Activated naive CD8-positive, alpha-beta T cell treated with anti-CD3 and anti-CD28 coated beads, Interleukin-2, amount 50 U/mL, for 24 hours (primary cell): ENCODE measurements at places on chromosomes 4 and X.

GRCh38 chrX:131763674-131764073 lies 219.8 kb downstream of the OR13H1 start:
- DNase-seq = no peak

- no peak for DNase-seq
Measured at GRCh38 chrX:44785652-44786051, 58.2 kb upstream of the DUSP21 start.

DNA sequence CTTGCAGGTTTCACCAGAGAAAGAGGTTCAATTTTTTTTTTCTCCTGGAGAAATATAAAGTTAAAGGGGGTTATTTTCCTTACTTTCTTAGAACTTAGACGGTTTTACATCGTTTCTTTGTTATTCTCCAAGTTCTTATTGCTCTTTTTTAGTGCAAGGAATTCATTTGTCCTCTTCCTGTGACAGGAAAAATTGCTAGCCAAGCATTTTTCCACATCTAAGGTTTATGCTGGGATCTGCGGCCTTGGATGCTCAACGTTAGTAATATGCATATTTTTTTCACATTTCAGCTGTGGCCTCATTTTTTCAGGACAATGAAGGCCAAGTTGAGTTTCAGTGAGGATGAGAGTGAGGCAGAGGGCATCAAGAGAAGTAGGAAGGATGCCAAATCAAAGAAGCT lies 948.9 kb downstream of the PCDH19 start:
- no peak for DNase-seq

- DNase-seq = no peak
Measured at GRCh38 chr4:42197341-42197740, 44.9 kb upstream of the BEND4 start.

- DNase-seq = peak; percentile 4
Measured at GRCh38 chr4:53748328-53748772, 157.1 kb upstream of the LNX1 start.

DNA sequence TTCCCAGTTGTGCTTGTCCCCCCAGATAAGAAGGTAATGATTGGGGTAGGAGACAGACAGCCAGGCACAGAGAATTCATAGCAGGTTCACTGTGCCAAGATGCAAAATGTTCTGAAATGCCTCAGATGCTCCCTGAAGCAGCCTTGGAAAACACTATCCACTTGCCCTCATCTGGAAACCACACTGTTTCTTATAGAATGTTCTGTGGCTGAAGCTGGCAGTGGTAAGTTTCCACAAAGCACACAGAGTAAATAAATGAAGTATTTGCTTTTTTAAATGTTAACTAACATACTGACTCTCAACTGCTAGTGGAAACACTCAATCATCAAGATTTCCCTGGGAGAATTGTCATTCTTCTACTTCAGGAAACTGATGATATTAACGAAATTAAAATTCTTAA lies 311.4 kb downstream of the PRDM5 start:
- DNase-seq = no peak

DNA sequence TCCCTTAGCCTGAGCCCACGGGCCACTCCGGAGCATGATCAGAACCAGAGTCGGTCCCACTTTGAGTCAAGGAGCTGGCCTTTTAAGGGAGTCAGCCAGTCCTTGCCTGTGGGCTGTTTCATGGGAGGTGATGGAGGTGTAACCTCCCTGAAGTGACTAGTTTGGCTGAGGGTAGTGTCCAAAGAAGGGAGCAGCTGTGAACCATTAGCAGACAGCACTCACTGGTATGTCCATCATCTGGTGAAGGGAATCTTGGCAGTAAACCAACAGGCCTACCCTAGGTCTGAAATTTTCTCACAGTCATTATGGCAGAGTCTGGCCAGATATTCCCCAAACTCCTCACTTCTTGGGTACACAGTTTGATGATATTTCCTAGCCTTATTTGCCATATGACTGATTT lies 12.3 kb upstream of the REPS2 start:
- no peak for DNase-seq

DNA sequence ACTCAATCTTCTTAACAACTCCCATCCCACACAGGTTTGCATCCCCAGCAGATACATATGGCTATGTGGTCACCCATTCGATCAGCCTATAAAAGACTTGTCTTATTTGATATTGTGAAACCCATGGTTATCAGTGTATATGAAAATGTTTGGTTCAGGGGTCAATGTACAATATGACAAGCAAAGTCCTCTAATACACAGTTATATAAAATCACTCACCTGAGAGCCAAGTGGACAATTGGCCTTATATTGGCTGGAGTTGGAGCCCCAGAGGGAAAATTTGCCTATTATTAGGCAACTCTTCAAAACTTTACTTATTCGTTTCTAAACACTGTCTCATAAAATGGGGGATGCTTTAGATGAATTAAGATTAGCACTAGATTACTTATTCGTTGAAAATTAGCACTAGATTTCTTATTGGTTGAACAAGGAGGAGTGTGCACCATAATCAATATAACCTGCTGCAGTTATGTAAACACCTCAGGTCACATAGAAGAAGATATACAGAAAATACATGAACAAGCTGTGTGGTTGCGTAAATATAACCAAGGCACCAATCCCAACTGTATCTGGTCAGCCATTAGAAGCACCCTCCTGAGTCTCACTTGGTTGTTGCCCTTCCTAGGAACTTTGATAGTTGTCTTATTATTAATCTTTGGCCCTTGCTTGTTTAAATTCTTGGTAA lies 10.7 kb upstream of the ADH4 start:
- DNase-seq = no peak

DNA sequence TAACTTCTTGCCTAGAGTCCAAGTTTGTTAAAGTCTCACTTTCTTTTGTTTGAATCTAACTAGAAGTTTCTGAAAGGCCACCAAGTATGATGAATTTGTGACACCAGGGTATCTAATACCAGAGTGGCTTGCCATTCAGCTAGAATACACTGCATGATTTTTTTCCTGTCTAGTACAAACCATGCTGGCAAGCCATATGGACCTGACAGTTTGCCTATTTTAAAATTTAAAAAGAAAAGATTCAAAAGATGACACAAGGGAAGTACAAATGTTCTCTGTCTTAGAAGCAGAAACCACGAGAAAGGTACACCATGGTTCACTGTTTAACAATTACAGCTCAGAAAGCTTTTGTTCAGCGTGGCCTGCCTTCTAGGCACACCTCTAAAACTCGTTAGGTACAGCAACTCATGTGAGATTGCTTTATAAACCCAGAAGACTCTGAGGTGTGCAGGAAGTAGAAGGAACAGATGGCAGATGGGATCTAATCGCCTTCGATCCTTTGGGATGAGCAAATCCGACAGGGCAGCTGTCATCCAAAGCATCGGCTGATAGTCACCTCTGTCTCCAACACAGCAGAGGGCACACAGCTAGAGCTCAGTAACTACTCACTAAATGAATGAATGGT lies 35.4 kb upstream of the CENPU start:
- DNase-seq = no peak

GRCh38 chr4:106444557-106444956 lies 76.0 kb upstream of the GIMD1 start:
- no peak for DNase-seq

- no peak for DNase-seq
Measured at GRCh38 chr4:127732623-127733328, 2.6 kb downstream of the SLC25A31 start.

- DNase-seq = no peak
Measured at GRCh38 chr4:19472666-19473065, 779.0 kb upstream of the SLIT2 start.

- peak; percentile 64 for DNase-seq
Measured at GRCh38 chr4:124712372-124713184, at the start of gene ANKRD50. ANKRD50 (minus strand) TSS chr4:124712732; CDS start chr4:124710511, 2,221 bp downstream.

DNA sequence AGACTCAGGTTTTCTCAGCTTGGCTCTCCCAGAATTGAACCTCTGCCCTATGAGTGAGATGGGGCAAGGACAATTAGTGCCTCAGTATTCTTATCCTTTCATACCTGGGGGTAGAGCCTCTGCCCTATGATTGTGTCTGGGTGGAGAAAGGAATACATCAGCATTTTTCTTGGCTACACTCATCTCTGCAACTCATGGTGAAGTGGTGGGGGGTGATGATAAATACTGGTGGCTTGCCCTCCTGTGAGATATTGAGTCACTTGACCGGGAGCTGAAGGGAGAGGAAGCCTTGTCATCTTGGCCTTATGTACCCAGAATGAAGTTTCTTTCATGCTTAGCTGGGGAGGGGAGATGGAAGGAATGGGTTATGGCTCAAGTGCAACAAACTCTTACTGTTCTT lies 71.3 kb upstream of the ENOX2 start:
- DNase-seq = no peak

- DNase-seq = no peak
Measured at GRCh38 chr4:17616283-17616682, 1.8 kb downstream of the MED28 start.

GRCh38 chr4:39305912-39306677 lies 60.1 kb downstream of the RFC1 start:
- DNase-seq = no peak

- no peak for DNase-seq
Measured at GRCh38 chrX:133448512-133449076, 33.3 kb upstream of the GPC4 start.

- DNase-seq = peak; percentile 93
Measured at GRCh38 chr4:1746265-1746691, 25.0 kb downstream of the TACC3 start.

- DNase-seq = no peak
Measured at GRCh38 chrX:11111947-11112346, 815 bp downstream of the HCCS start.

DNA sequence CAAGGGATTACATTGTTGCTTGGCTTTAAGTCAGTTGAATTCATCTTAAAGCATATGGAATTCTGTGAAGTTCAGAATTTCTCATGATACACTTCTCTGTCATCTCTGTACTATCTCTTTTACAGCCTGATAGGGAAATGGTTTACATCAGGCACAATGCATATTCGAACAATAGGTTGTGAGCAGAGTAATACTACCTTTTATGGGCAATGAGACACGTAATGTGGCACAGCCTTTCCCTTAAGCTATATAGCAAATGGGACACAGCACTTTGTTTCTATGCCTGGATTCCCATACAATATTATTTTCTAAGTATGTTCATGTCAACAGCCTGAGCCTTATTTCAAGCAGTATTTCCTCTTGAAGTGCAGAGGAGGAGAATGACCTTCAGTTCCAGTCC lies 58.4 kb downstream of the SYNPO2 start:
- no peak for DNase-seq

DNA sequence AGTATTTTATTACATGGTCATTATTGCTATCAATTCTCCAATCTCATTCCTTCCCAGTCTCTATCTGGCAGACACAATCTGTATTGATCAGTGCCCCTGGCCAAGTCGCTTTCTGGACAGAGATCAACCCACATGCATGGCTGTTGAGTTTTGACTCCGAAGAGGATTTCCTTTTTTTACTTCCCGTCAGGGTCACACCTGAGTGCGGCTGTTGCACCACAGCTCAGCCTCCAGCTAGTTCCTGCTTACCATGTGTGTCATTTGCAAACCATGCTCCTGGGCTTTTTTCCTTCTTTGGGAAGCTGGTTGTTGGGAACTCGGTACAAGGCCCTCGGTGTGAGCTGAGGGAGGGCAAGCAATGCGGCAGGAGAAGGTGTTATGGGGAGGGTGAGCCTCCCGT lies 11.7 kb downstream of the MAGED2 start:
- no peak for DNase-seq
